ENCODE measurements at places on chromosomes 16 and 17.
A peak's percentile ranks its signal among the peaks of the same experiment; 100 is the strongest.

DNA sequence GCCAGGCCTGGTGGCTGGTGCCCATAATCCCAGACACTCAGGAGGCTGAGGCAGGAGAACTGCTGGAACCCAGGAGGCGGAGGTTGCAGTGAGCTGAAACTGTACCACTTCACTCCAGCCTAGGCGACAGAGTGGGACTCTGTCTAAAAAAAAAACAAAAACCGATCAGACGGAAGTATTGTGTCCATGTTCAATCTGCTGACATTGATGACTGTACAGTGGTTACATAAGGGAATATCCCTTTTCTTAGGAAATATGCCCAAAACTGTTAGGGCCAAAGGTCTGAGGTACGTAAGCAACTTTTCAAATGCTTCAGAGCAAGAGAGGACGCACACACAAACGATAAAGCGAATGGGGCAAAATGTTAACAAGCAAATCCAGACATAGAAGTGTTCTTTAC is 69.8 kb upstream of the DNAH17 start:
- DNase-seq, result no peak

DNA sequence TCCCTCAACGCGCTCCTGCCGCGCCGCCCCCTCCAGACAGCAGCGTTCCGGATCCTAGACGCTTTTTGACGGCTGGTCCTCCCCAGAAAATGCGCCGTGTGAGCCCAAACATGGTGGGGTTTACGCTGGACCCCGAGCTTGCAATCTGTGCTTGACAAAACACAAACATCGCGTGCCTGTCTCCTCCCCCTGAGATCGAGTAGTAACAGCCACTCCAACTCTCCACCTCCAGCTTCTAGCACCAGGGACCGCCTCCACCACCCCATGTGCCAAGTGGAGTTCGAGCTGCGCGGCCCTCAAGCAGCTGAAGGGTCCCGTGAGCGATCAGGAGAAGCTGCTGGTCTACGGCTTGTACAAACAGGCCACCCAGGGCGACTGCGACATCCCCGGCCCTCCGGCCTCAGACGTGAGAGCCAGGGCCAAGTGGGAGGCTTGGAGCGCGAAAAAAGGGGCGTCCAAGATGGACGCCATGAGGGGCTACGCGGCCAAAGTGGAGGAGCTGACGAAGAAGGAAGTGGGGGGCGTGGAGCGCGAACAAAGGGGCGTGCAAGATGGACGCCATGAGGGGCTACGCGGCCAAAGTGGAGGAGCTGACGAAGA is 656 bp upstream of the GEMIN4 start:
- no peak for DNase-seq

- no peak for DNase-seq
Measured at GRCh38 chr16:60166111-60166510, 1432.0 kb upstream of the GOT2 start.

GRCh38 chr17:51372345-51373004 is 112.1 kb downstream of the UTP18 start:
- peak; percentile 42 for DNase-seq

DNA sequence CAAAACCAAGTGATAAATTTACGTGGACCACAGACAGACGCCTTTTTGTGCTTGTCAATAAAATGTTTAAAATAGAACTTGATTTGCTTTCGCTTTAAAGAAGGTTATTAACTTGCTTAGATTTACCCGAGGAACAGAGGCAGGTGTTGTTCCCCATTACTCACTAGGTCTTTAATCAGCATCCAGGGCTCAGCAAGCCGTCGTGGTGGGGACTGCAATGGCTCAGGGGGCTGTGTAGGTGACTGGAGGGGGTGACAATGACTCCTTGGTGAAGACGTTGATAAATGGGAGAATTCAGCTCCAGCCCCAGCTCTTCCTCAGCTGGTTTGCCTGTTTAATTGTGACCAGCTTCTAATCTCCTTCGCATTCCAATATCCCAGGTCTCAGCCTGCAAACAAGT is 231.4 kb downstream of the TMEM114 start:
- no peak for DNase-seq

DNA sequence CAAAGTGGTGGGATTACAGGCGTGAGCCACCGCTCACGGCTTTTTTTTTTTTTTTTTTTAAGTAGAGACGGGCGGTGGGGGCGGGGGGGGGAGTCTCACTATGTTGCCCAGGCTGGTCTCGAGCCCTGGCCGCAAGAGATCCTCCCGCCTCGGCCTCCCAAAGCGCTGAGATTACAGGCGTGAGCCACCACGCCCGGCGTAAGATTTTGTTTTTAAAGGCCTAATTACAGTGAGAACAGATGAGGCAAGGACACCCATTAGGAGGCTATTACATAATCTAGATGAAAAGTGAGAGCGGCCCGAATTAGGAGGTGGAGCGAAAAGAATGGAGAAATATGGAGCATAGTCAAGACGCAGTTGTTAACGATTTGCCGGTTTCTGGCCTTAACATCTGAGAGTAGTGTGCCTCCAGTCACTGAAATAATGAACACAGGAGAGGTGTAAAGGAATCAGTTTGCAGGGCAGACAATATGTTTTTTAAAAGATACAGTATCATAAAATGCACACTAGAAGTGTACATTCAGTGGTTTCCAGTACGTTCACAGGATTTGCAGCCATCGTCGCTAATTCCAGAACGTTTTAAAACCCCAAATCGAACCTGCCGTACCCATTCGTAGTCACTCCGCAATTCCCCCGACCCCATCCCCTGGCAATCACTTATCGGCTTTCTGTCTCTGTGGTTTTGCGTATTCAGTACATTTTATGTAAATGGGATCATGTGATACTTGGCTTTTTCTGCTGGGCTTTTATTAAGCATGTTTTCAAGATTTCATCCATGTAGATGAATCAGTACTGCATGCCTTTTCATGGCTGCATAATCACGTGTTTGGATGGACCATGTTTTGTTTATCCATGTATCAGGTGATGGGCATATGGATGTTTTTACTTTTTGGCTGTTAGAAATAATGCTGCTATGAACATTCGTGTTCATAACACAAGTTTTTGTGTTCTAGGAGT is 1.4 kb upstream of the SLX4 start:
- no peak for DNase-seq

DNA sequence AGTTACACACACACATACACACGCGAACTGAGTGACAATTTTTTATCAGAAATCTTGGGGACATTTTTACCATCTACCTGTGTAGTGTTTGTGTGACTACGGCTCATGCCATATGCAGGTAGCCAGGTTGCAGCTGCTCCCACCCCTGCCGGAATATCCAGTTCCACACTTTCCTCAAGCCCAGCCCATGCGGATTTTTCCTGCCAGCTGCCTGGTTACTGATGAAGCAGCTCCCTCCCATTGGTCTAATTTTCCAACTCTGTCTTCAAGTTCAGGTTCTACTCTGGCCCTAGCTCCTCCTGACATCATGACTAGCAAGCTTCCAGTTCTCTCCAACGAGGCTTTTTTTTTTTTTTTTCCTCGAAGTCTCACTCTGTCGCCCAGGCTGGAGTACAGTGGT is 4.8 kb downstream of the GSG1L2 start:
- peak; percentile 67 for DNase-seq

GRCh38 chr17:17513626-17514025 is 17.4 kb upstream of the RASD1 start:
- DNase-seq, result no peak

DNA sequence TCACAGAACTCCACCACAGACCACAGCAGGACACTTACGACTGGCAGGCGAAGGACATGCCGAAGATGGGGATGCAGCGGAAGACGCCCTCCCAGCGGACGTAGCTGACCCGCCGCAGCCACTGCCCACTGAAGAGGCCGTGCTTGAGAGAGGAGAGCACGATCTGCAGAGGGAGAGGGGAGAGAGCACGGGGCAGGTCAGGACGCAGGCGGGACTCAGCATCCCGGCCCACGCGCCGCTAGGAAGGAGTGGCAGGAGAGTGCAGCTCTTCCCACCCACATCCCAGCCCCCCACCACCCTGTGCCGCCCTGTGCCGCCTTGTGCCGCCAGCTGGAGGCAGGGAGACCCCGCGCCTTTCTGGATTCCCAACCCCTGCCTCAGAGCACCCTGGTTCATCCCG is 14.5 kb downstream of the SLC38A10 start:
- no peak for DNase-seq

DNA sequence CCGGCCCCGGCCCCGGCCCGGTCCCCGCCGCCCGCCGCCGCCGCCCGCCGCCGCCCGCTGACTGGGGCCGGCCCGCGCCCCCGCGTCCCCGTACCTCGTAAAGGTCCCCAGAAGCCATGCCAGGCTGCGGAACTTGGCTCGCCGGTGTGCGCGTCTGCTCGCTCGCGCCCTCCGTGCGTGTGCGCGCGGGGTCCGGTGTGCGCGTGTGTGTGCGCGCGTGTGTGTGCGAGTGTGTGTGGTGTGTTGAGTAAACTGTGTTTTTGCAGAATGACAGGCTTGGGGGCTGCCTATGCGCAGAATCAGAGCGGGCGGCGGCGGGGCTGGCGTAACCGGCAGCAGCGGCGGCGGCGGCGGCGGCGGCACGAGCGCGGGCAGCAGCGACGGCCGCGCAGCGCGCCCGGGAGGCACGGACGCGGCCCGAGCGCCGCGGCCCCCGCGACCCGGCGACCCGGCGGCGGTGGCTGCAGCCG is 307 bp downstream of the CDYL2 start:
- no peak for DNase-seq

GRCh38 chr17:35801583-35802224 is 6.3 kb upstream of the MMP28 start:
- no peak for DNase-seq

DNA sequence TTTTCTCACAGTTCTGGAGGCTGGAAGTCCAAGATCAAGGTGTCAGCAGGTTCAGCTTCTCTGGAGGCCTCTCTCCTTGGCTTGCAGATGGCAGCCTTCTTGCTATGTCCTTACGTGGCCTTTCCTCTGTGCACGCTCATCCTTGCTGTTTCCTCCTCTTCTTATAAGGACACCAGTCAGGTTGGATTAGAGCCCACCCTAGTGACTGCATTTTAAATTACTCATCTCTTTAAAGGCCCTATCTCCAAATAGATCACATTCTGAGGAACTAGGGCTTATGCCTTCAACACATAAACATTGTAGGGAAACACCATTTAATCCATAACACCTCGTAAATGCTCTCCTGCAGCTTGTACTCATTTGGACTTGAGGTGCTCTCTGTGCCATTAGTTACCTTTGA is 36.3 kb downstream of the DHRS7C start:
- no peak for DNase-seq

DNA sequence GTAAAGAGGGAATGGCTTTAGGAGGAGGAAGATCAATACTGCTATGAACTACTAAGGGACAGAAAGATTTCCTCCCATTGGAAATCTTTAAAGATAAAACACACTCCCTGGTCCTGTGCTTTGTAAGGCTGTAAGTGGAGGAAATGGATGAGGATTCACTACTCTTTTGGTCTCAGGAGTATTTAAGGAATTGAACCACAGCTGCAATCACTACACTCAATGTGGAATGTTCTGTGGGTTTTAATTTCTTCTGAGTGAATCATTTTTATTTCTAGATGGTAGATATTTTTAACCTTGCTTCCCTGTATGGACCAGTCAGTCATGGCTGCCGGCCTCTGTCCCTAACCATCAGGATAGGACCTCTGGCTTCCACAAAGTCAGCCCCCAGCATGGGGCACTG is 65.6 kb downstream of the SDR42E1 start:
- DNase-seq, result no peak

DNA sequence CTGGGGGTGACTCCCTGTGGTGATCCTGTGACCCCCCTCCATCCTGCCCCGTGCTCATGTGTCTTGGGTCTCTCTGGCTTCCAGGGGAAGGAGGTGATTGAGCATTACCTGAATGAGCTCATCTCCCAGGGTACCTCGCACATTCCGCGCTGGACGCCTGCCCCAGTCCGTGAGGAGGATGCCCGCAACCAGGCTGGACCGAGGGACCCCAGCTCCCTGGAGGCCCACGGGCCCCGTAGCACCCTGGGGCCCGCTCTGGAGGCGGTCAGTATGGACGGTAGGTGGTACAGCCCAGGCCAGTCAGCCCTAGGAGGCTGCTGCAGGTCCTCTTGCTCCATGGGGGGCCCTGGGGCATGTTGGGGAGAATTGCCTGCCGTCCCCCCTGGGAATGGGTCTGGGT is 33.6 kb downstream of the SEC14L5 start:
- DNase-seq, result no peak

Measured in NCI-H460 (cell line).